RPMI7951 (cell line): ENCODE measurements at places on chromosomes 2 and 18. TPM values are rescaled to one million over a fixed set of nuclear protein-coding genes. Genes with fewer than 3 reads are reported as not detected.

Gene NPPC
- total RNA-seq, result 0.59 TPM in 1 of 2 replicates, not detected in the other

Gene FAP
- total RNA-seq, result 142 and 170 TPM in 2 replicates

Gene PSMA8
- total RNA-seq, result not detected in 2 replicates

Gene SERPINB13
- not detected in 2 replicates for total RNA-seq

Gene SP5
- total RNA-seq, result 0.20 TPM in 1 of 2 replicates, not detected in the other

Gene SLC25A12
- total RNA-seq, result 35.7 and 39.9 TPM in 2 replicates

Gene NAT8
- not detected in 2 replicates for total RNA-seq

Gene EN1
- total RNA-seq, result not detected in 2 replicates

Gene EFR3B
- 0.60 and 1.1 TPM in 2 replicates for total RNA-seq

Gene NOSTRIN
- total RNA-seq, result 0.20 TPM in 1 of 2 replicates, not detected in the other

Gene FIGN
- 5.3 and 5.8 TPM in 2 replicates for total RNA-seq

Gene LINC00305
- total RNA-seq, result not detected in 2 replicates
